ENCODE measurements at places on chromosomes 5 and 9. TPM values are rescaled to one million over a fixed set of nuclear protein-coding genes. Genes with fewer than 3 reads are reported as not detected.

DNA sequence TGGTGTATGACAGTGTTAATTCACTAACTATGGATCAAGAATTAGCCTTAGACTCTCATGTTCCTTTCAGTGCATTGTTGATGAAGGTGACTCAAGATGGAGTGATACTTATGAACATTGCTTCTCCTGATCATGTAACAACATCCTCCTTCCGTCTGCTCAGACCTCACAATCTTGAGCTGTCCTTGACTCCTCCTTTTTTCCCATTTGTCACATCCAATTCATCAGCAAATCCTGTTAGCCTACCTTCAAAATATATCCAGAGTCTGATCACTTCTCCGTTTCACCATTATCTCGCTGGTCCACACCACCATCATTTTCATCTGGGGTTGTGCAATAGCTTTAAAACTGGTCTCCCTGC is 9.2 kb upstream of the SEMA6A start:
- H3K4me3 ChIP-seq, result no peak overlapping the region
- peaks cover 2% of the 10 kb centered on the region for H3K4me1 ChIP-seq
- no peak for DNase-seq
- peaks cover 45% of the 10 kb centered on the region for H3K27me3 ChIP-seq
- H3K27ac ChIP-seq, result no peak overlapping the region

DNA sequence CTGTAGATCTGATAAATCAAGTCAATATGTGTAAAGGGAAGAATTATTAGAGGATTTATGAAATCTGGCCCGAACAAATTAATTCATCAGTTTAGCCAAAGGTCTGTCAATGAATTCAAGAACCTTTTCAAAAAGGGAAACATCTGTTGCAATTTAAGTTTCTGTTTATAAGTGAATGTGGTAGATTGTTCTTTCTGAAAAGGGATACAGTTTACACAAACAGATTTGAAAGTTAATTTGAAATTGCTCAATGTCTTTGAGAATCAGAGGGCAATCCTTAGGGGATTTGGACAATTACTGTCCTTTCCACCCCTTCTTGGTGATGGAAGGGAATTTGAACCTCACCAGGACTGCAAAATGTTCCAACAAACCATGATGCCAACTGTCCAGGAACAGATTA is 29.7 kb upstream of the ERCC6L2 start:
- H3K36me3 ChIP-seq, result peaks cover 22% of the 10 kb centered on the region
- H3K27ac ChIP-seq, result no peak overlapping the region
- no peak overlapping the region for H3K4me3 ChIP-seq
- peaks cover 5% of the 10 kb centered on the region for H3K4me1 ChIP-seq
- no peaks in the 10 kb centered on the region for H3K27me3 ChIP-seq
- DNase-seq, result no peak

- H3K27ac ChIP-seq, result no peak overlapping the region
- no peak overlapping the region for H3K4me3 ChIP-seq
- no peaks in the 10 kb centered on the region for H3K36me3 ChIP-seq
- no peaks in the 10 kb centered on the region for H3K27me3 ChIP-seq
These were observed 7.2 kb downstream of the NACC2 start for GRCh38 chr9:136087741-136088480.

CAMK4 gene
- 66.6 TPM for total RNA-seq

ZCCHC9 gene
- total RNA-seq, result 39.8 TPM
